ENCODE measurements at places on chromosomes 6 and 20. TPM values are rescaled to one million over a fixed set of nuclear protein-coding genes. Genes with fewer than 3 reads are reported as not detected.
A peak's percentile ranks its signal among the peaks of the same experiment; 100 is the strongest.

The ENPP4 gene
- 15.9 TPM for polyA plus RNA-seq

The RAET1E gene
- 0.60 TPM for polyA plus RNA-seq

DNA sequence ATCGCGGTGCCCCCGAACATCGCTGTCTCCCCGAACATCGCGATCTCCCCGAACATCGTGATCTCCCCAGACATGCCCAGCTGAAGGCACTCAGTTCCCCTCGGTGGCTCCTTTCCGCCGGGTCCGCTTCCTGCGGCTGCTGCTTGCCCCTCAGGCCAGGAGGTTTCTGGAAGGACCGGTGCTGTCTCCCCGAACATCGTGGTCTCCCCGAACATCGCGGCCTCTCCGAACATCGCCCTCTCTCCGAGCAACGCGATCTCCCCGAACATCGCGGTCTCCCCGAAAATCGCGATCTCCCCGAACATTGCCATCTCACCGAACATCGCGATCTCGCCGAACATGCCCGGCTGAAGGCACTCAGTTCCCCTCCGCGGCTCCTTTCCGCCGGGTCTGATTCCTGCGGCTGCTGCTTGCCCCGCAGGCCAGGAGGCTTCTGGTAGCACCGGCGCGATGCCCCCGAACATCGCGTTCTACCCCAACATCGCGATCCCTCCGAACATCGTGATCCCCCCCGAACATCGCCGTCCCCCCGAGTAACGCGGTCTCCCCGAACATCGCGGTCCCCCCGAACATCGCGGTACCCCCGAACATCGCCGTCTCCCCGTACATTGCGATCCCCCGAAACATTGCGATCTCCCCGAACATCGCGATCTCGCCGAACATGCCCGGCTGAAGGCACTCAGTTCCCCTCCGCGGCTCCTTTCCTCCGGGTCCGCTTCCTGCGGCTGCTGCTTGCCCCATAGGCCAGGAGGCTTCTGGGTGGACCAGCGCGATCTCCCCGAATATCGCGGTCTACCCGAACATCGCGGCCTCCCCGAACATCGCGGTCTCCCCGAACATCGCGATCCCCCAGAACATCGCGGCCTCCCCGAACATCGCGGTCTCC is 808 bp downstream of the ULBP1 start:
- DNase-seq: no peak

DNA sequence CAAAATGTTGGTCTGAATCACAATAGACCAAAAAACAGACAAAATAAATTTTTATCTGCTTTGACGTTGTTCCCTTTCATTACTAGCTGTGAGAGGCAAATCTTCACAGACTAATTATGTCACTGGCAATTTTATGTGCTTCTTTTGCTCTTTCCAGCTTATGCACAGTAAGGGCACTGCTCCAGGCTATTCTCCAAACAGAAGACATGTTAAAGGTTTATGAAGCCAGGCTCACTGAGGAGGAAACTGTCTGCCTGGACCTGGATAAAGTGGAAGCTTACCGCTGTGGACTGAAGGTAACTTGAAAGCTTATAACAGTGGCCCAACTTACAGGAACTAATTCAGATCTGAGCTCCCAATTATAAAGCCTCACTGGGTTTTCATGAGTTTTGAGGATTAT is 15.5 kb upstream of the SNRNP48 start:
- DNase-seq: no peak

DNA sequence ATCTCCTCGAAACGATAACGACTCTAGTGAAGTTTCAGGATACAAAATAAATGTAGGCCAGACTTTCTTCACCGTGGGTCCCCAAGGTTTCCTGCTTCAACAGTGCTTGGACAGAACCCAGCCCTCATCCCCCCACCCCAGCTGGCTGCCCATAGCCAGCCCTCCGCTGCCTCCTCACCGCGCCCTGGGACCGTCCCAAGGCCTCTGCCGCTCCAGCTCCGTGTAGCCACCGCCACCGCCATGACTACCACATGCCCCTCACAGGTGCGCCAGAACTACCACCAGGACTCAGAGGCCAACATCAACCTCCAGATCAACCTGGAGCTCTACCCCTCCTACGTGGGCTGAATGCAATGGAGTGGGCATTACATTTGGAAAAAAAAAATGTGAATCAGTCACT is 42.2 kb upstream of the KIAA1586 start:
- no peak for DNase-seq

DNA sequence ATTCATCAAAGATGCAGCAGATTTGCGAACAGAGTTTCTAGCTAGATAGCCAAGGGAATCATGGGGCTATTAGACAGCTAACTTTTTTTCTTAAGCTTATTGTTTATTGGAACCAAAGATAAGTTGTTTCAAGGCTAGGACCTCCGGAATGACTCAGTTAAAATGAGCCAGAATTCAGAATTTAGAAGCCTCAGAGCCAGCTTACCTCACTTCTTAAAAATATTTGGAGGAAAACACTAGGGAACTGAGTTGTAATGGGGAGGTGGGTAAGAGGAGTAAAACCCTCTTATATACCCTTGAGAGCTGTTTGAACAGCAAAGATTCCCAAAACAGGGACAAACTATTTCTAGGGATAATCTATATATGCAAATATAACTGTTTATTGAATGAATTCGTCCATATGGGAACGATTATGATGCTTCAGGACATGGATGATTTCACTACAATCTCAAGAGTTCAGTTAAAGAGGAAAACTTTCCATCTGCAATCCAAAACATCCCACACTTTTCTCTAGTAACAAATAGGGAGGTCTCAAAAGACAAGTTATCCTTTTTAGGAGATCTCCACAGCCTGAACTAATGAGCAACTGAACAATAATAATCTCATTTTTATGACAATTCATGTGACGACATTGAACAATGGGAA is 12.6 kb upstream of the CARMIL1 start:
- DNase-seq: no peak

The OR12D3 gene
- polyA plus RNA-seq: not detected

The EFCAB8 gene
- 0.21 TPM for polyA plus RNA-seq

DNA sequence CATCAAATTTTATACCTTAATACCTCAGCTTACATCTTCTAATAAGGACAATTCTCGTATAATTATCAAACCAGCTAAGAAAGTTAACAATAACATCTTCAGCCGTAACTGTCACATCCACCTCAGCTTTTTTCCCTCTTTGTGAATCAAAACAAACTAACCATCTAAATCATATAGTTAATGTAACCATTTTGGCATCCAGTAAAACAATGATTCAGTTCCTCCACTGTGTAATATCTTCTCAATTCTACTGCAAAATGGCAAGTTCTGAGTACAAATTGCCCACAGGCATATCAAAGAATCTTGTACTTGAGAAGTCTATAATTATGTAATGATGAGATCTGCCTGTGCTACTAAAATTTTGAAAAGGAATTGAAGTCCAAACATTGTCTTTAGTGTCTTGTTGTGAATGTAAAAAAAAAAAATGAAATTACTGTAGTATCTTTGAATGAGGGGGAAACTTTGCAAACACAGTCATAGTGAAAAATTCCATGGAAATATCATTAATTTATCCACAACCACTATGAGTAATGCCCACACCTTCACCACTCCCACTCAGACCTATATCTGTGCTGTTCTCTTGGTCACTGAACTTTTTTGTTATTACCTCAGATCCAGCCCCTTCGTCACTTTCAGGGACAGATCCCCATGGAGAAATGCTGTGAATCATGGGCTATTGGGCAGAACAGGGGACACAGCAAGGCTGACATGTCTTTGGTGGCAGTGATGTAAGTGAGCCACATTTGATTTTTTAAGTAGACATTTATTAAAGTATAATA is 178.6 kb upstream of the RAB32 start:
- no peak for DNase-seq

DNA sequence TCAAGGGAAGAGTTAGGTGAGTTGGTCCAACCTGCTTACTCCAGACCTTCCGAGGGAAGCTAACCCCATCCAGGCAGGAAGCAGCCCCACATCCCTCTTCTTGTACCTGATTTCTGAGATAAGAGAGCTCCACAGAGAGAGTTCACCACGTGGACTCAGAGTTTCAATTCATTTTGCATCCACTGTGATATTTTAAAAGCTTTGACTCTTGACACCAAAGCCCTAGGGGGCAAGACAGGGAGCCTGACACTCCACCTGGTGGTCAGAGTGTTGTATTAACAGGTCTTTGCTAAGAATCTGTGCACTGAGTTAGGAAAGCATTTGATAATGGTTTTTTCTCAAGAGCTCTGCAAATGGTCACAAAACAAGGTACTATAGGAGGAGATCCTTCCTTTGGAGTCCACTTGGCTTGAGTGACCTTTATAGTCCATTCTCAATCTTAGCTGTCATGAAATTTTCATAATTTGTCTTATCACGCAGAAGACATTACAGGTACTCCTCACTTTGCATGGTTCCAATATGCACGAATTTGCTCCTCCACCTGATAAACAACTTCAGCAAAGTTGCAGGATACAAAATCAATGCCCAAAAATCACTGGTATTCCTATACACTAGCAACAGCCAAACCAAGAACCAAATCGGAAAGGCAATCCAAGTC is 56.2 kb upstream of the RIPOR2 start:
- peak; percentile 27 for DNase-seq

The TFAP2D gene
- polyA plus RNA-seq: not detected

The ENPP5 gene
- 22.1 TPM for polyA plus RNA-seq

GRCh38 chr6:6736791-6737654 is 148.5 kb downstream of the LY86 start:
- peak; percentile 89 for DNase-seq

DNA sequence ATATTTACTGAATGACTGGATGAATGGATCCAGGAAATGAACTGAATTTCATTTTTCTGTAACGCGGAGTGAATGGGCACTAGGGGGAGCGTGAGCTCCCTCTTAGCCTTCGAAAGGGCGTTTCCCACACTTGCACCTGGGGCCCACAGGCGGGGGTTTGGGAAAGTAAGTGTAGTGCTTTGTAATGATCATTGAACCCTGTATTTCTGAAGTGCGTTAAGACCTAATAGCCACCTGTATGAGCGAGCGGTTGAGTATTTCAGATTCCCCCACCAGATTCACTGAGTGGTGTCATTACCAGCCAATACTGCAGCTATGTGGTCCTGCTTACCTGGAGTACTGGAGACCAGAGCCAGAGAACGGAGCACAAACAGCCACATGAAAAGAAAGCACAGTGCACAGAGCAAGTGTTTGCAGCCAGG is 10.5 kb downstream of the SYTL3 start:
- no peak for DNase-seq

The POM121L2 gene
- not detected for polyA plus RNA-seq
